ENCODE measurements at places on chromosomes 5 and 9.

DNA sequence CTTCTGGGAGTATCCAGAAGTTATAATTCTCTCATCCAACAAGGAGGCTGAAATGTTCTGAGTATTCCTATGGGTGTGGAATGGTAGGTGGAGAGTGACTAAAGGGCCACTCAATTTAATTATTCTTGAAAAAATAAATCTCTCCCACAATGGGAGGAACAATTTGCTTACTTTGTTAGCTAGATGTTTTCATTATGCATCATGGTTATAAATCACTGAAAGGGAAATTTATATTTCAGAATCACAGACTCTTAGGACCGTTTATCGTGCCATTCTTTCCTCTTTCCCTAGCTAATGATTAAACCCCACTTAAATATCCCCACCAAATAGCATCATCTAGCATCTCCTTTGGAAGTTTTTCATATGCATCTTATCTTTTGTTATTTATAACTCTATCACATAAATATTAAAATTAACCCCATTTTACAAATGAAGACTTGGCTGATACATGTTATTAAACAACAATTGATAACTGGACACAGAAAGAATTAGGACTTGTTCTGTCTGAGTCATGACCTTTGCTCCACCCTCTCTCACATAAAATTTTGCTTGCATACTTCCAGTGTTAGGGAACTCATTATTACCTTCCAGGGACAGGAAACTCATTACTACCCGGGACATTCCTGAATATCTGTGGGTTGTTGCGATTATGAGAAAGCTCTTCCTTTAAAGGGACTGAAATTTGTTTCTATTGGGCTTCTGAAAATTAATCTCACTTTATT is 94.9 kb upstream of the NMUR2 start:
- DNase-seq: no peak

DNA sequence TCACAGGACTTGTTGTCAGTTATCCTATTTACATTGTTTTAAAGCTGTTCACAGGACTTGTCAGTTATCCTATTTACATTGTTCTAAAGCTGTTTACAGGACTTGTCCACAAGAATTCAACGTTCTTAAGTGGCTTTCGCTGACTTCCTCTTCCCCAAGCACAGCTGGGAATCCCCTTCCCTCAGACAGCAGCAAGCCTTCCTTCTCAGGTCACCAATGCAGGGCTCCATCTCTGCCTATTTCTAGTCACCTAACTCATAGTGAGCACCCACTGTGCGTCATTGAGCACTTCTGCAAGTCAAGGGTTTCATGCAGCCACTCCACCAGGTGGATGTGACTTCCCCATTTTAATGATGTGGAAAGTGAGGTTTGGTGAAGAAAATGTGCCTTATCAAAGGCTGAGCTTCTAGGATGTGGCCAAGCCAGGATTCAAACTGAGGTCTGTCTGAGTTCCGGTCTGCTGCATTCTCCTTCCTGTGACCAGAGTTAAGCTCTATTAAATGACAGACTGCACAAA is 109.8 kb upstream of the ZNF462 start:
- no peak for DNase-seq

DNA sequence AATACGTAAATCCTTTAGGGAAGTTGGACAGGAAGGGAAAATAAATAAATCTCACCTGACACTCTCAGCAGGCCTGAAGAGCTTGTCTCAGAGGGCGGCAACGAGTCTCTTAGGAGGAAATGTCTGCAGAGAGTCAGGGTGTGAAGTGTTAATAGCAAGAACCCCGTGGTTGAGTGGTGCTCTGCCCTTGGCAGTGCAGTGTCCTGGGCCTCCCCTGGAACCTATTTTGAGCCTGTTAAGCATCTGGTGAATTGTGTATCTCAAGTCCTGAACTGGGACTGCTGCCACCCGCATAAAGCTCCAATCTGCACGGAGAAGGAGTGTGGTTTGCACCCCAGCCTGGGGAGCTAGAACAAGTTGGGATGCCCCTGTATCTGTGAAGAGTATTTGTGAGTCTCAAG is 211.8 kb downstream of the GOLPH3 start:
- DNase-seq: no peak

GRCh38 chr5:180112181-180112861 is 40.8 kb upstream of the RNF130 start:
- no peak for DNase-seq

All from stimulated activated CD4-positive, alpha-beta T cell treated with anti-CD3 and anti-CD28 coated beads, TNF-alpha, amount 100 ng/mL, for 24 hours (primary cell).